GM12892 (cell line): ENCODE measurements at places on chromosomes 7 and 10.

DNA sequence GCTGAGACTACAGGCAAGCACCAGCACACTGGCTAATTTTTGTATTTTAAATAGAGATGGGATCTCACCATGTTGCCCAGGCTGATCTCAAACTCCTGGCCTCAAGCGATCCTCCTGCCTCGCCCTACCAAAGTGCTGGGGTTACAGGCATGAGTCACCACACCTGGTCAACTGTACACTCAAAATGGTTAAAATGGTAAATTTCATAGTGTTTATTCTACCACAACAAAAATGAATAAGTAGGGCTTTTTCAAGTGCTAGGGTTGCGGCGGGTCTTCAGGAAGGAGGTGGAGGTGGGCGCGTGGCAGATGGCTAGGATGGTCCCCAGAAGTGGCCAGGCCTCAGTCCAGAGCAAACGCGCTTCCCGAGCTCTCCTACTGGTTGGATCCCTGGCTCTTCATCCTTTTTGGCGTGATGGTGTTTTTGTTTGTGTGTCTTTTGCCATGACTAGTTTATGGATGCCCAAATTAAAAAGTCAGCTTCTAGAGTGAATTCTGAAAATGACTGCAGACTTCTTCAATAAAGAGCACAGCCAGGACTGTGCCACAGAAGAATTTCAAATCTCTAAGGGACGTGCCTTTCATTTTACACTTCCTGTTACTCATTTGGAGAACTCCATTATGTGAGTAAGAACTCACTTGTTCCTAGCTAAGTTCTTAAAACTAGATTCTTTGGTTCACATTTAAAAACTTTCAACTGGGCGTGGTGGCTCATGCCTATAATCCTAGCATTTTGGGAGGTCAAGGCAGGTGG, 73.9 kb downstream of the TMEM130 start:
- no peak for DNase-seq

GRCh38 chr10:77807706-77808105, 118.8 kb downstream of the DLG5 start:
- no peak for DNase-seq

- no peak for DNase-seq
Observed at GRCh38 chr7:27523321-27523720, 139.4 kb downstream of the HIBADH start.

DNA sequence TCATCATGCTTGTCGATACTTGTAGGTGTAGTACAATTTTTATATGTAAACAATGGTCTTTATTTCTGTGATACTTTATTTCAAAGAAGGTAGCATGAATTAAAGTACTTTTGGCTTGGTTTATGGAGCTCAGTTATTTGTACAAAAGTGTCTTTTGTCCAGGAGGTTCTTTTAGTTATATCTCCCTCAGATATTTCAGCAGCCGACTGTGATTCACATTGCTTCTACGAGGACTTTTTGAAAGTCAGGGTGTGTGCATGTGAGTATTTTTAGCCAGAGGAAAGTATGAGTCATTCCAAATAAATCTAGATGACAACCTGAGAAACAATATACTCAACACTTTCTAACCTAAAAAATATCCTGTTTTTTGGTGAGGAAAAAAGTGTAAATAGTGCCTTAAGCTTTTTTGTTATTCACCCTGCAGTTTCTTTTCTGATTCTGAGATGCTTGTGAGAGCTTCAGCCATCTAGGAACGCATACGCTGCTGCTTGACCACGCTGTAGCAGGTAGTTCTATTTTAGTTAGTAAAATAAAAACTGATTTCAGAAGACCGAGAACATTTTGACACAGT, 595 bp upstream of the SUN1 start:
- peak; percentile 53 for DNase-seq

GRCh38 chr7:141986923-141987322, 8.8 kb upstream of the MGAM start:
- DNase-seq = no peak

DNA sequence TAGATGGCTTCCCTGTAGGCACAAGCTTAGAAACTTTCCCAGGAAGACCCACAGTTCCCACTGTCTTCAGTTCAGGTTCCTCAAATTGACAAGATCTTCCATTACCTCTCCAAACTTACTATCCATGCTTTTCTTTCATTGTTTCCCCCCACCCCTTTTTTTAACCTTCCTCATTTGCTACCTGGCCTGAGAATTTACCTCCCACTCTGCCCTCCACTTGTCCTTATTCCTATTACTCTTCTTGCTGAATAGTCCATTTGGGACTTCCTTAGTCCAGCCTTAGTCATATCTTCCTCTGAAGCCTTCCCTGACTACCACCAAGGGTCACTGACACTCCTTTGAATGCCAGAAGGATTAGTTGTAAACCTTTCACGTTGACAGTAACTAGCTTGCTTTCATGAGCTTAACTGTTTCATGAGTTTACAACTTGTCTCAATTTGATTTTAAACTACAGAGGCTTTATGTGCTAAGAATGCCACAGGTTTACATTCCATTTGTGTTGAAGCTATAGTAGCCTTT, 1.2 kb upstream of the CALU start:
- no peak for DNase-seq

GRCh38 chr7:45689011-45689796, 115.0 kb downstream of the ADCY1 start:
- DNase-seq = no peak

GRCh38 chr7:130914554-130915294, 180.7 kb upstream of the KLF14 start:
- DNase-seq = no peak

GRCh38 chr7:14841869-14842268, 60.7 kb downstream of the DGKB start:
- DNase-seq = no peak

DNA sequence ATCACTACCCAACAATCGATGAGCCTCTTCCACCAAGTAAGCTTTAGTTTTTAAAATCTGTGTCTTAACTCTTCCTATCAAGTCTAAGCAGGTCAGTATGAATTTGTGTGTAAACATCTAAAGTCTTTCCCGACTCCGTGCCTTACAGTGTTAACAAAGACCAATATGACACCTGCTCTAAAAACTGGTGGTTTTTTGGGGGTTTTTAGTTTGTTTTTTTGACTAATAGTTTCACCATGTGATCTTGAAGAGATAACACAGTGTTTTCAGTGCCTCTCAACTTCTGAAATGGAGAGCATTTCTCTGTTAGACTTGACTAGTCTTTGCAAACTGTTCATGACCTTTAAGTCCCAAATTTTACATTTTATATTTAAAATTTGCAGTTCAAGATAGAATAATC, 132.0 kb upstream of the STK17A start:
- DNase-seq = no peak

- no peak for DNase-seq
Observed at GRCh38 chr10:14500172-14500765, 169.5 kb upstream of the FRMD4A start.

- DNase-seq = no peak
Observed at GRCh38 chr7:32658034-32658433, 162.7 kb downstream of the AVL9 start.

DNA sequence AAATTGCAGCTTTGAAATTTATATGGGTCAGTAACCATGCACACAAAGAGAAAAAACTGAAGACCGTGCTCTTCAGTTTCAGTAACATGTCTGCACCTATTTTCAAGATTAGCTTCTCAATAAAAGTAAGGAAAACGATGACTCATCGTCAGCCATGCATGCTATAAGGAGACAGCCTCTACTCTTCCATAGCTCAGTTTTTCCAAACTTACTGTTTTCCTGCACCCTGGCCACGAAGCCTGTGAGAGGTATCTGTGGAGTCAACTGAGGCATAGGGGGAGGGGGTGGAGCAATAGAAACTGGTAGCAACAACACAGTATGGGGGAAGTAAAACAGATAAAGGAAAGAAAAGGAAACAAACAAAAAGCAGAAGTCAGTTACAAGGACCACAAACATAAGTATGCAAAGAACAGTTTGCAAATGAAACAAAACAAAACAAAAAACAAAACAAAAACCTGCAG, 58.0 kb downstream of the PDSS1 start:
- no peak for DNase-seq

DNA sequence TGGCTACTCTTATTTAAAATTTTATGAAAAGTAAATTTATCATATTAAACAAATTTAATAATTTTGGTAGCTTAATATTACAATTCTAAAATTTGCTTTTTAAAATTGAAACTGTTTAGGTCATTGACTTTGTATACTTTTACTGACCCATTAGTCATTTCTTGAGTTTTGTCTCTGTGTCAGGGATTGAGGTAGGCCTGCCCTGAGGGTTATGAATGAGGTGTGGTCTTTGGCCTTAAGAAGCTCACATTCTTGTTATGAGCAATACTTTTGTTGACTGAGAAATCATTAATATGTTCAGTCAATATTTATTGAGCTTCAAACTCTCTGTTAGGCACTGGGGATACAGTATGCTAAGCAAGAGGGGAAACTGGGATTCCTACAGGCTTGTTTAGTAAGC, 47.0 kb upstream of the RPA3 start:
- no peak for DNase-seq

DNA sequence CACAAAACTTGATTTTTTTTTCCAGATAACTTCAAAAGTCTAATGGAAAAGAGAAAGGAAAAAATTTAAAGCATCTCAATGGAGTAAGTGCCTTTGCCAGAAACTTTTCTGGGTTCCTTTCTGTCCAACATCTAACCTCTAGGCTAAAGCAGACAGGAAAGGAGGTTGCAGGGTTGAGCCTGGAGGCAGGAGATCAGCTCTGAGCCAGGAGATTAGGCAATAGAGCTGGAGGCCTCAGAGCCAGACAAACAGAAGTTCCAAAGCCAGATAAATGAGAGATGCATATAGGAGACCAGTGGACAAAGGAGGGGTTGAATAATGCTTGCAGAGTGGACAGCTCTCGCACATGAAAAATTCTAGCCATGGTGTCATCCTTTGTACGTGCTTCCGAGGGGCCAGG, 42.9 kb downstream of the CHN2 start:
- DNase-seq = no peak

- no peak for DNase-seq
Observed at GRCh38 chr7:159179241-159179640, 34.6 kb upstream of the VIPR2 start.

DNA sequence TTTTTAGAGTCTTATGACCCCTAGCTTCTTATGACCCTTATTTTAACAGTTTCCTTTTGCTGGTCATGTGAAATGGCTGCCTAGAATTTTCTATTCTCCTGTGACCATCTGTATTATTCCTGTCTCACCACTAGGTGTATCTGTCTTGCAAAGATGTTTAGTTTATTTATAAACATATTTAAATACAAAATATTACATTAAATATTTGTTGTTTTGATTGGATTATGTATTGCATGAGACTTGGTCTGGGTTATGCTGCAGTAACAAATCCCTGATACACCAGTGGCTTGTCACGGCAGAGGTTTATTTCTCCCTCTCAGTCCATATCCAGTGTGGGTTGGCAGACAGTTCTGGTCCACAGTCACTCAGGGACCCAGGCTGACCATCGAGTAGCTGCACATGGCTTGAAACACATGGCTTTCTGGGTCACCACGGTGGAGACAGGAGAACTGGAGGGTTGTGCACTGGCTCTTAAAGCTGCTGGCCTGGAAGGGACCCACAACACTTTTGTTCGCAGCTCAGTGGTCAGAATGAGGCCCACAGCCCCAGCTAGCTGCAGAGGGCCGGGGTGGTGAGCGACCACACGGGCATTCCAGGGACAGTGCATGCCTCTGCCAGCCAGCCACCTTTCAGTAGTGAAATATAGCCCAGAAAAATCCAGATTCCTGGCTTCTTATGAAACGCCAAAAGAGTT, 7.4 kb downstream of the RASSF4 start:
- DNase-seq = no peak

- no peak for DNase-seq
Observed at GRCh38 chr10:76497666-76498065, 1066.2 kb downstream of the LRMDA start.

DNA sequence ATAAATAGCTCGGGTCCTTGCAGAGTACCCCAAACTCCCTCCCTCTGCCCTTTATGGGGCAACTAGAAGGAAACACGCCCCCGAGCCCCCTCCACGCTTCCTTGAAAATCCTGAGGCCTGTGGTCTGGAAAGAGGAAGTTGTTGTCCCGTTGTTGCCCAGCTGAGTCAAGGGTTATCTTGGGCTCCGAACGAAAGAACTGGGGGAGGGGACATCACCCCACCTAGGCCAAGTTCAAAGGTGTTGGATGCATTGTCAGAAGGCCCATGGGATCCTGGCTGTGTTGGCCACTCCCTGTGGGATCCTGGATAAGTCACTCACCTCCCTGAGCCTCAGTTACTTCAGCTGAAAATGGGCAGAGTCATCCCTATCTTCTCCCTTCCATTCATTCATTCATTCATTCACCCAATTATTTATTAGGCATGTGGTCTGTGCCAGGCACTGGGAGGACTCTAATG, at the start of gene CCL24:
CCL24 (minus strand) TSS at position 26 of the 456 bp plus-strand sequence. CDS start 91 bp downstream, outside the sequence.
- no peak for DNase-seq

DNA sequence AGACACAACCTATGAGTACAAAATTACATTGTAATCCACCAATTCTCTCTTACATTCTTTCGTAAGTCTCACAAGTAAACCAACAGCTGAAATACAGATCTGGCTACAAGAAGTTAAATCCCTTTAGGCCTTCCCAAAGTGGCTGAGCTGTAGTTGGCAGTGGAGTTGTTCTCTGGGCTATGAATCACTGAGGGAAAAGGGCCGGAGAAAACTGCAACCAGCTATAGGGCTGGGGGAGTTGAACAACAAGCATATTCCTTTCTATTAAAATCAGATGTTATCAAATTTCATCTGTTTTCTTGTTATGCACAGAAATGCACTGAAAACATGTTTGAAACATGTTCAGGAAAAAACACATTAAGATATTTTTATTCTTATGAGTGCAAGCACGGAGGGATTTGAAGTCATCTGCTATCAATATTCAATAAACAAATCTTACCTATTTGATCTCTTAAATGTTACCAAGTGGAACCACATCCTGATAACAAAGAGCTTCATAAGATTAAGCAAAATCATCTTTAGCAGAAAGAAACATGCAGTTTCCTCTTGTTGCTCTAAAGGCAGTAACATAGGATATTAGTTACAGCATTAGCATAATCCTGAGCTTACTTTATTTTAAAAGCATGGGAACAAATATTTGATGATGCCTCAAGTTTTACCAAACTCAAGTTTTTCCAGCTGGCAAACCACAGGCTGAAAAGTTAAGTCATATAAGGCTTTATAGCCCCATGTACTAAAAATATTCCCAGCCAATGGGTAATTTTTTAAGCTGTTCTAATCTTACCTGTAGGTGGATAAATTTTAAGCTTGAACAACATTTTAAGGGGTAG, 212.7 kb downstream of the TAX1BP1 start:
- no peak for DNase-seq

- DNase-seq = no peak
Observed at GRCh38 chr10:131553121-131553520, 241.6 kb upstream of the TCERG1L start.

DNA sequence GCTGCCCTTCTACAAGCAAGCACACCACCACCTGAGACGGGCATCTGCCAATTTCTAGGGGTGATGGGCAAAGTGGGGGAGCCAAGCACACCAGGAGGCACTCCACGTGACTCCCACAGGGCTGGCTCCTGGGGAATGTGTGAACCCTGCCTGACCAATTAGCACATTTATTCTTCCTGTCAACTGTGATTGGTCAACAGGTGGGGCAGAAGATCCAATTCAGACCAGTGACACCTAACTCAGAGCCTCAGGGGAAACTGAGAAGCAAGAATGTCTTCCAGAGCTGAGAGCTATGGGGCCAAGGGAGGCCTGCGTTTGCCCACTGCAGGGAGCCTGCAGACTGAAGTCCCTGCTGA, 15.4 kb downstream of the TMEM273 start:
- no peak for DNase-seq

- DNase-seq = no peak
Observed at GRCh38 chr7:132836746-132837145, 245.1 kb downstream of the CHCHD3 start.
